ENCODE measurements at places on chromosomes 13 and 19. TPM values are rescaled to one million over a fixed set of nuclear protein-coding genes. Genes with fewer than 3 reads are reported as not detected.
A peak's percentile ranks its signal among the peaks of the same experiment; 100 is the strongest.

LIN37 gene
- total RNA-seq, result 12.5 TPM

RGL3 gene
- 15.5 TPM for total RNA-seq

KLK5 gene
- not detected for total RNA-seq

GRCh38 chr13:50762969-50763567, 80.4 kb downstream of the DLEU7 start:
- DNase-seq, result no peak

RYR1 gene
- 0.71 TPM for total RNA-seq

ANGPTL8 gene
- not detected for total RNA-seq

- no peak for DNase-seq
These were observed 528.7 kb downstream of the GPC6 start for GRCh38 chr13:93755341-93755740.

DNA sequence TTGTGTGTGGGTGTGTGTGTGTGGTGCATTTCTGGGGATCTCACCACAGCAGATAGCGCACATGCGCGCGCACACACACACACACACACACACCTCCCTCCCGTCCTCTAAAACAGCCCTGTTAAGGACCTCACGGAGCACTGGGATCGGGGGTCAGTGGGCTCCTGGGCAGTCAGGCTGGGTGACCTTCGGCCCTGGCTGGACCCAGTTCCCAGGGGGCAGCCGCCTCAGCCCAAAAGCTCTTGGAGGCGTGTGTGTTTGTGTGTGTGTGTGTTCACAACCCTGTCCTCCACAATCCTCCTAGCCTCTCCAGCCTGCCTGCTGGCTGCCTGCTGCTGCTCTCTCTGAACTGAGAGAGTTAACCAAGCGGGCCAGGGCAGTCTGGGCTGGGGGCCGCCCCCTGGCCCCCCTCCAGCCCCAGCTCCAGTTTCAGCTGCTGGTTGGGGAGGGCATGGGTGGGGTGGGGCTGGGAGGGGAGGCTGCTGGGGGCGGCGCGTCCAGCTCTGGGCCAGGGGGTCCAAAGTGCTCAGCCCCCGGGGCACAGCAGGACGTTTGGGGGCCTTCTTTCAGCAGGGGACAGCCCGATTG, at the start of gene FXYD1:
Gene FXYD1 (plus strand): TSS at position 520 of the 588 bp plus-strand sequence. CDS start 1,256 bp downstream, outside the sequence.
- peak; percentile 87 for DNase-seq

GRCh38 chr19:32457571-32458158, 52.1 kb downstream of the DPY19L3 start:
- DNase-seq, result no peak

All from sigmoid colon (tissue), 7 donors.